ENCODE measurements at places on chromosomes 4 and X.

DNA sequence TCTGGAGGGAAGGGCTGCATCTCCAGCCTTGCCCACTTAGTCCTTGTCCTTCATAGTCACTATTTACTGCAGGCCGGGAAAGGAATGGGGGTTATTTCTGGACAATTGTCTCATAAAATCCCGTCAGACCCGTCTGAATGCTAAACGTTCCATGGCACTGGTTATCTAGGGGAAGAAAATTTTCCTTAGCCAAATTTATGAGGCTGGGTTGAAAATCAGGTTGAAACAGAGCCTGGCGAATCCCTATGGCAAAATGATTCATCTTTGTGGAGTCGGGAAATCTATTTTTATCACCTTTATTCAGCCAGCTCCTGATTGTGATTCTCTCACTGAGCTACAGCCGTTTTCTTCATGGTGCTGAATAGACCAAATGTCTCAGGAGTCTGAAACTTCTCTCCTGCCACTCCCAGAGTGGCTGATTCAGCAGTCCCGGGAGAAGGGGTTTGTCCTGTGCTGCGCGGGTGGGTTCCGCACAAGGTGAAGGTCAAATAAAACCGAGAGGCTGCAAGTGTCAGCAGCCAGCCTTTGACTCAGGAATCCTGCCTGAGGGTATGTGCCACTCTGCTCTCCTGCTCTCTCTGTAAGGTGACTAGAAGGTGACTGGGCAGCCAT is 1.0 kb downstream of the LIMCH1 start:
- DNase-seq, result no peak

GRCh38 chr4:41281038-41281634 is 24.4 kb downstream of the UCHL1 start:
- no peak for DNase-seq

GRCh38 chr4:6346373-6347110 is 76.9 kb downstream of the WFS1 start:
- no peak for DNase-seq

GRCh38 chr4:181200076-181200475 is 1043.1 kb upstream of the TENM3 start:
- no peak for DNase-seq

DNA sequence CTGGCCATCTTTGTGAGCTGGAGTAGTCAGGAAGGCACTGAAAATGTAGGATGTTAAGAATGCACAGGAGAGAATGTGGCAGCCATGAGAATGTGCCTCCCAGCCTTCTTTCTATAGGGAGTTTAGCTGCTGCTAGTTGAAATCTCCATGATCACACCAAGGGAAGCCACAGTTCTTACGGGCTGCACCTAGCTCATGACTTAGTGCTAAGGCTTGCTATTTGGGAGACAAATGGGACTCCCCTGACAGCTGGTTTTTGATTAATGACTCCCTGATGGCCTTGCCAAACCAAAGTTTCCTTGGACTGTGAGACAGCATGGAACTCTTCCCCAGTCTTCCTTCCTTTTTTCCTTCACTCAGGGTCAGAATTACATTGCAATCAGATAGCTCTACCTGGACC is 9.2 kb downstream of the CTSO start:
- no peak for DNase-seq

GRCh38 chr4:129239088-129239487 is 143.1 kb downstream of the C4orf33 start:
- DNase-seq, result no peak

DNA sequence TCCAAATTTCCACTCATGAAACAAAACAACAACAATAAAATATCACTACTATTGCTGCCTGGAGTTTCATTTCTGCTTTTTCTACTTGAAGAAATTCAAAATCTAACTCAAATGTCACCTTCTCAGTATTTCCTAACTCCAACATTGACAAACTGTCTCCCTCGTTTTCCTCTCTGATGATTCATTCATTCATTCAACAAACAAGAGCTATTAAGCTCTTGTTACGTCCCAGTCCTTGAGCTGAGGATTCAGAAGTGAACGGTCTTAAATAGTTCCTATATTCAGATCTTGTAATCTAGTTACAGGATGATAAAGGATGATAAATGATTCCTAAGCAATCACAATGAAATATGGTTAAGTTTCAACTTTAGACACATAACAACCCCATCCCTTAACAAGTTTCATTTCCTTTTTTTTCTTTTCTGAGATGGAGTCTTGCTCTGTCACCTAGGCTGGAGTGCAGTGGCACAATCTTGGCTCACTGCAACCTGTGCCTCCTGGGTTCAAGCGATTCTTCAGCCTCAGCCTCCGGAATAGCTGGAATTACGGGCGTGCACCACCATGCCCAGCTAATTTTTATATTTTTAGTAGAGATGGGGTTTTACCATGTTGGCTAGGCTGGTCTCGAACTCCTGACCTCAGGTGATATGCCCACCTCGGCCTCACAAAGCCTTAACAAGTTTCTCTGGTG is 1.7 kb downstream of the SLC9B2 start:
- no peak for DNase-seq

GRCh38 chrX:77440330-77440729 is 6.9 kb upstream of the FGF16 start:
- DNase-seq, result no peak

DNA sequence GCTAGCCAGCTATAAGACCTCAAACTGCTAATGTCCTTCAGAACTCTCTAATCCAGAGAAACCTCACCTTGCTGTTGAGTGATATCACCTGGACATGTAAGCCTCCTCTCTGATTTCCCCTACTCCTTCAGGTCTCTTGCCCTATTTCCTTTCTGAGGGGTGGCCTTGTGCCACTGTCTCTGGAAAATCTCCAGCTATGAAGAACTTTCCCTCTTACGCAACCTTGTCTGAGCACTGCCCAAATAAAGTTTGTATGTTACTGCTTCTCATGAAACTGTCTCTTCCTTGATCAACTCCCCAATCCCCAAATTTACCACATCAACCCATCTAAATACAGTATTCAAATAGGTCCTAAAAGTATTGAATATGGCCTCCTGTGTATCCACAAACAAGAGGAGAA is 53.5 kb upstream of the VEGFD start:
- DNase-seq, result no peak

GRCh38 chrX:124476562-124476961 is 130.2 kb downstream of the SH2D1A start:
- no peak for DNase-seq

- no peak for DNase-seq
These were observed 424.5 kb upstream of the FAM47C start for GRCh38 chrX:36583674-36584073.

DNA sequence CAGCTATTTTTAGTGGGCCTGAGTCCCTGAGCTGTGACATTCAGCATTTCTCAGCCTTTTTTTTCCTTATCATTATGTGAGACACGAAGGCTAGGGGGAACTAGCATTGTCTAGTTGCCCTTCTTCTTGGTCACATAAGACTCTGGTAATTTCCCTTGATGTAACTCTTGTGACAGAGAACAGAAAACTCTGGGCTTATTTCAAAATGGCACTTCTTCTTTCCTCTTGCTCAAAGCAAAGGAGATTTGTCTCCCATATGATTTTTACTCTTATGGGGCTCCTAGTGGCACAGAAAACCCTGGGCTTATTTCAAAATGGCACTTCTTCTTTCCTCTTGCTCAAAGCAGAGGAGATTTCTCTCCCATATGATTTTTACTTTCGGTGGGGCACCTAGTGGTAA is 14.7 kb downstream of the ATXN3L start:
- DNase-seq, result no peak

DNA sequence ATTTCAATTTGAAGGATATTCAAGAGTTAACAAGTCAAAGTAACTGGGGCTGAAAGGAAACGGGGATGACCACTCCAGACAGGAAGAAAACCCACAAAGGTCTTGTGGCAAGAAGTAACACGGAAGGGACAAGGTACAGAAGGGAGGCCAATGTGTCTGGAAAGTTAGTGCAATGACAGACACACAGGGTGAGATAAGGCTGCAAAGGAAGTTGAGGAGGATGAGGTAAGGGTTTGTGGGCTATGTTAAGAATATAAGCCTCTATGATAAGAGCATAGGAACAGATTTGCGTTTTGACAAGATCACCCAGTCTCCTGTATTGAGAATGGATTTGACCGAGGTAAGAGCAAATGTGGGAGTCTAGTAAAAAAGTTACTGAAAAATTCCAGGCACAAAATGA is 21.9 kb upstream of the EMCN start:
- DNase-seq, result no peak

DNA sequence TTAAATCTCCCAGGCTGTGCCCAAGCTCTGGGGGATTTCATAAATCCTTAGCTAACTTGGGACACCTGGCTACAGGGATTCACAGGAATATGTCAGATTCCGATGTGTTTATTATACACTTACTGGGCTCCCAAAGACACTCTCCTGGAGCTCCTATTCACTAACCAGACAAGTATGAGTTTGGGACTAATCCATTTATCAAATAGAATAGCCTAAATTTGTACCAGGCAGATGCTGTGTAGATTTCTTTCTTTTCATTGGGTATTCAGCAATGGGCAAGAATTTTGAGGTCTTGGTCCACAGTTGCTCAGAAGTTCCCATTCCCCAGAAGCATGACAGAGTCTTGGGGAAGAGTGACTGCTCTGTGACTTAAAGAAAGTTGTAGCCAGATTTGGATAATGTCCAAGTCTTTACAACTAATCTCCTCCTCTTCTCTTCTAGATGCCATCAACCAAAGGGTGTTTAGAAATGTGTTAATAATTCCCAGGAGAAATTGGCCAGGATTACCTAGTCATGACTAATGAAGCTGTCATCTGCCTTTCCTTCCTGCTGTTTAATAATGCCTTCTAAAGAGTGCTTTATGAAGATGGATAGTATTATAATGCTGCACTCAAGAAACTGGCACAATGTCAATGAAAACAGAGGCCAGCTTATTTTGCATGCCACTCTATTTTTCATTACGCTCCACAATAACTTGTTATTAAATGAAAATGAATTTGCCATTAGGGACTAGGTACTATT is 120.9 kb downstream of the CHIC2 start:
- DNase-seq, result no peak

GRCh38 chr4:57243076-57243475 is 132.9 kb upstream of the IGFBP7 start:
- no peak for DNase-seq

- peak; percentile 64 for DNase-seq
These were observed 8.4 kb downstream of the MSL3 start for GRCh38 chrX:11766487-11766886.

Measured in activated CD8-positive, alpha-beta memory T cell treated with anti-CD3 and anti-CD28 coated beads for 24 hours (primary cell).